KG1 (cell line): ENCODE measurements at places on chromosomes 6 and 20.
A peak's percentile ranks its signal among the peaks of the same experiment; 100 is the strongest.

- DNase-seq = no peak
These were observed 25.2 kb downstream of the GPX6 start for GRCh38 chr6:28490205-28490890.

GRCh38 chr6:84774157-84774984 lies 10.0 kb upstream of the TBX18 start:
- no peak for DNase-seq

- DNase-seq = no peak
These were observed 101.5 kb upstream of the TENT5A start for GRCh38 chr6:81853975-81854374.

GRCh38 chr6:113939825-113940224 lies 31.1 kb downstream of the HDAC2 start:
- DNase-seq = no peak

- DNase-seq = no peak
These were observed 26.3 kb downstream of the METTL24 start for GRCh38 chr6:110331816-110332215.

DNA sequence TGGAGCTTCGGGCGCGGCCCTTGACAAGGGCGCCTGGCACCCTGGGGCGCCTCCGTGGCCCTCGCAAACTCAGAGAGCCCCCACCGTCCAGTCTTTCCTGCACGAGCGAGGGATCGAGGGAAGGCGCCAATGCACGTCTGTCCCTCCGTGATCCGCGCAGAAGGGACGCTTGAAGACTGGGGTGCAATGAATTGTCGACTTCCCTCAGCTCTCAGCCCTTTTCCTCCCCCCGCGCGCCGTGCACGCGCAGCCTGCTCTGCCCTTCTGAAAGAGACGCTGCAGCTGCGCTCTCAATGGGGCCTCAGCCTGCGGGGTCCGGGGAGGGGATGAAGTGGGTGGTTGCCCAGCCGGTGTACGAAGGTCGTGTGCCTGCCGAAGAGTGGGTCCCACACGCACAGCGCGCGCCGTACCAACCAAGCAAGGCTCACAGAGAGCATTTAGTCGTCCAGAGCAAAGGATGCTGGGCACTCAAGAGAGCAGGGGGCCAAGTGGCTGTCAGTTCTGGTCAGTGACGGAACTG lies 5.5 kb upstream of the SOX4 start:
- peak; percentile 75 for DNase-seq

DNA sequence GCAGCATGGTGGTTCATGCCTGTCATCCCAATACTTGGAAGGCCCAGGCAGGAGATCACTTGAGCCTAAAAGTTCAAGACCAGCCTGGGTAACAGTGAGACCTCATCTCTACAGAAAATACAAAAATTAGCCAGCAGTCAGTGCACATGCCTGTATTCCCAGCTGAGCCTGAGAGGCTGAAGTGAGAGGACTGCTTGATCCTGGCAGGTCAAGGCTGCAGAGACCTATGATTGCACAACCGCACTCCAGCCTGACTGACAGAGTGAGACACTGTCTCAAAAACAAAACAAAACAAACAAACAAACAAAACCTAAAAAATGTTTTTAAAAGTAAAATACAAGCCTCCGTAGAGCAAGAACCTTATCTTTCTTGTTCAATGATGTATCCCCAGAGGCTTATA lies 6.0 kb downstream of the CEP85L start:
- no peak for DNase-seq

DNA sequence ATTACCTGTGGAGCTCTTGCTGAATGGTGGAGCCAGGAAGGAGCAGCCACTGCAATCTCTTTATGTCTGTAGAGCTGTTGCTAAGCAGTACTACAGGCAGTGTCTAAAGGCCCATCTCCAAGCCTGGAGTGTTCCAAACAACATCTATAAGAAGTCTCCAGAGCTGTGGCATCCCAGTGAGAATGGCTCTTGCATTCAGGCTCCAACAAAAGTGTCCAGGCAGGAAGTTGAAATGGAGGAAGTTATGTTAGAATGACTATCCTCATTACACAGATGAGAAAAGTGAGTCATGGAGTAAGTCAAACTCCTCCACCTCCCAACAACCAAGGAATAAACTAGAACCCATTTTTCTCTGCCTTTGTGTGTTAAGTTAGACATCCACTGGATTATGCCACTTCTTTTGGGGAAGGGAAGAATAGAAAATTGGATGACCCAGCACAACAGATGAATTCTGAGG lies 288.5 kb upstream of the STXBP5 start:
- no peak for DNase-seq

- no peak for DNase-seq
These were observed 1551.0 kb downstream of the GRIK2 start for GRCh38 chr6:102944475-102944874.

DNA sequence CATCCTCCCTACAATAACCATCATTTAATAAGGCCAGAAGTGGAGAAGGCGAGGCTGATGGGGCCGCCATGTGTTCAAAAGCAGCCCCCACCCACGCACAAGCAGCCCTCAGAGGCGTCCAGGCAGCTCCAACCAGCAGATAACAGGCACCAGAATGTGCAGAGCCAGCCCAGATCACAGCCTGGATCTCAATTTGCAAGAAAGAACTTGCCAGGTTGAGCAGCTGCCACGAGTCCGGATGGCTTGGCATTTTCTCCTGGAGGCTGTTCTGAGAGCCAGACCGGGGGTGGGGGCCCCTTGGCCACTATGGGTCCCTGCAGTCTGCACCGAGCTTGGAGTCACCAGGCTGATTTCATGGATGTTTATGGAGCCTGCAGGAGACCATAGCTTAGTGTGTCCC lies 338.1 kb downstream of the PREX1 start:
- DNase-seq = no peak

- no peak for DNase-seq
These were observed 23.0 kb upstream of the AKAP12 start for GRCh38 chr6:151216804-151217203.

- no peak for DNase-seq
These were observed 113.9 kb downstream of the EDN1 start for GRCh38 chr6:12403947-12404647.

DNA sequence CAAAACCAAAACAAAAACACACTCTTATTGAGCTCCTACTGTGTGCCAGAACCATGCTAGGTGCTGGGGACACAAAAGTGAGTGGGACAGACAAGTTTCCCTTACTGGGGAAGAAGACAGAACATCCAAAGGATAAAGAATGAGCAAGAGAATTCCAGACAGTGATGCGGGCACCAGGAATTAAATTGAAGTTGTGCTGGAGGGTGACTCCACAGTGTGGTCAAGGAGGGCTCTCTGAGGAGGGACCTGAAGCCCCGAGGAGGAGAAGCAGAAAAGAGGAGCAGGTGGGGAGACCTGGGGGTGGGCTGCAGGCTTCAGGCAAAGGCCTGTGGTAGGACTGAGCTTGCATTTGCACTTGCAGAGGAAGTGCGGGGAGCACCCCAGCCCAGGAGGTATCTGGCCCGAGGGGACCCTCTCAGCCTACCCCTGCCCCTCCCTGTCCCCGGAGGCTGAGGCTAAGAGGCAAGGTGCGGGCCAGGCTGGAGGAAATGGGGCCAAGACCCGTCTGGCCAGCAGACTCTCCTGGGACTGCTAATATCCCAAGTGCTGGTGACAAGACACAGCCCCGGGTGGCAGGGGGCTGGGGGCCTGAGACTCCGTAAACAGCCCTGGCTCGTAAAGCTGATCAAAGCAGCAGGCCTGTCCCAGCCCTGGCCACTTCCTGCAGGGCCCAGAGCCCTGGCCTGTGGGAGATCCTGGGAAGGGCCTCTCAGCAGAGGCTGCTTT lies 57.1 kb downstream of the SNAI1 start:
- no peak for DNase-seq

GRCh38 chr6:143884216-143884900 lies 20.1 kb downstream of the ZC2HC1B start:
- no peak for DNase-seq

DNA sequence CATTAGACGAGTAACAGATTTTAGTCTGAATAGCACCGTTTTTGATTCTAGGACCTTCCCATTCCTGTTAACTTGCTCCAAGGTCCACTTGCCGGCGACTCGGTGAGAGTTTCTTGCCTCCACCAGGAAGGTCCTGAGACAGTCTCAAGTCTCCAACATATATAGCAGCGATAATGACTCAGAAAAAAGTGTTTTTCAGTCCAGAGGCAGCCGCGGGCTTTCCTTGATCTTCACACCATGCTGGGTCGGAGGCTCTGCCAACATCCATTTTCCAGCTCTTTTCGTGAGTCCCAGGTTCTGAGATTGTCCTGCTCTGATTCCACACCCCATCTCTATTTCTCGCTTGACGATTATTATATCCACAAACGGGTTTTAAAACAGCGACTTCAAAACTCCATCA lies 170.5 kb downstream of the GPX5 start:
- no peak for DNase-seq

GRCh38 chr6:7135755-7136154 lies 28.0 kb downstream of the RREB1 start:
- DNase-seq = no peak

- no peak for DNase-seq
These were observed 6.5 kb upstream of the ZSCAN9 start for GRCh38 chr6:28218312-28219248.

DNA sequence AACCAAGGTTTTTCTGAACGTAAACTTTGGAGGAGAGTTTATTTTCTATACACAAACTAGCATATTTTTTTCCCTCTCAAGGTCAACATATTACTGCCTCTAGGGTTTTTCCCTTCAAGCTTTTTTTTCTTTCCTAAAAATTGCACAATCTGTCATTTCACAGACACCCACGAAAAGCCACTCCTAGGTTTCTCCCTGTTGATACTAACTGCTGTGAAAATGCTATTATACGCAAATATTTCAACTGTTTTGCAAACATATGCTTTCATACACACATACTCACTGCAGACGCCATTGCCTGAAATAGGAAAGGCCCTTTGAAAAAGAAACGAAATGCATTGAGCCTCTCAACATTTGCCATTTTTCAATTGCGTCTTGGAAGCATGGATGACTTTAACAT lies 333.0 kb downstream of the CD83 start:
- DNase-seq = no peak

- DNase-seq = no peak
These were observed 4.2 kb upstream of the CST11 start for GRCh38 chr20:23456873-23457272.

GRCh38 chr20:52936351-52937340 lies 35.5 kb upstream of the TSHZ2 start:
- DNase-seq = no peak

DNA sequence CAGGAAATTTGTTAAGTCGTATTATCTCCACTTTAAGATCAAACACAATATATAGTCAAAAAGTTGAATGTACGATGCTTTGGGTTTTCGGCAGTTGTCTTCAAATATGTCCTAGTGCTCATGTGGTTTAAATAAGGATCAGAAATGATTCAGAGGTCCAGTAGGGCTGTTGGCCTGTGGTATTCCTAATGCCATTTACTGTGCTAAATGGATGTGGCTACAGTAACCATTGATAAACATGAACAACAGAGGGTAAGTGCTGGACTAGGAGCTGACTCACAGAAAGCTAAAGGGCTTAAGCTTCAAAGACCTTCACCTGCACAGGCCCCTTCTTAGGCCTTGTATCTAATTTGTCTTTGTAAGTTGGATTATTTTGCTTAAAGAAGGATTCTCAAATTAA lies 80.5 kb upstream of the TPD52L1 start:
- DNase-seq = no peak

DNA sequence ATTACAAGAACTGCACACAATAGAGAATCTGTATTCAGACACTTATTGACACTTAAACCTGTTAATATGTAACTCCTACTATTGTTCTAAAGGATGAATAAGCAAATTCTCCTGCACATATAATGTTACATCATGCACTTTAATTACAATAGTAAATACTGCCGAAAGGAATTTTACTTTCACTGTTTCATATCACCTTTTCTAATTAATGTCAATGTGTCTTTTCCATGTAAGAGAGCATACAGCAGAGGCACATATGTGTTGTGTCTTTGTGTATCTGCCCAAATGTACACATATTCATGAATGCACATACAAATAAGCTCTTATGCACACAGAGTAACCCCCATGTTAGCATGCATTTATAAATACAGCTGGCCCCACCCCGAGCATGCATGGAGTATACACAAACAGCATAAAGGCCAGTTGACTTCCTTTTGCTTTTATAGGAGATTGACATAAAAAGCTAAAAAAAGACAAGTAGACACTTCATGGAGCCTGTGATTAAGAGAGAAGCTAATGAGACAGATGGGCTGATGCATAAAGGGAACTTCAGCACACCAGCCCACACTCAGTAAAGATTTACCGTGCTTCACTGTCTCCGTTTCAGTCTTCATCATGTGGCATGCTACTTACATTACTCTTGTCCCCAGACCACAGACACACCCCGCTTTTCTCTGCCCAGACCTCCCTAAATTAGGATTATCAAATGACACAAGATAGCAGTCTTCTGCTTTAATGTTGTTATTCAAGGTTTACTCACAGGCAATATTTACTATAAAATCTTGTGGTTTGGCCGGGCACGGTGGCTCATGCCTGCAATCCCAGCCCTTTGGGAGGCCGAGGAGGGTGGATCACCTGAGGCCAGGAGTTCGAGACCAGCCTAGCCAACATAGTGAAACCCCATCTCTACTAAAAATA lies 184.6 kb downstream of the ATXN1 start:
- DNase-seq = no peak
